Epithelial cell of alveolus of lung (primary cell): ENCODE measurements at places on chromosomes 7 and 10. TPM values are rescaled to one million over a fixed set of nuclear protein-coding genes. Genes with fewer than 3 reads are reported as not detected.

Gene COL28A1
- total RNA-seq: 0.72 TPM in 1 of 2 replicates, not detected in the other

Gene FKBP9
- 198 and 249 TPM in 2 replicates for total RNA-seq

Gene PRLHR
- total RNA-seq: not detected in 2 replicates

Gene DNAH11
- total RNA-seq: 0.48 and 1.2 TPM in 2 replicates

Gene DHX32
- 33.7 and 35.1 TPM in 2 replicates for total RNA-seq

Gene PCDH15
- not detected in 2 replicates for total RNA-seq

Gene FAM24A
- not detected in 2 replicates for total RNA-seq

Gene CELF2
- total RNA-seq: 3.5 and 10.3 TPM in 2 replicates

Gene MALRD1
- 0.08 and 0.65 TPM in 2 replicates for total RNA-seq

Gene LRRC18
- total RNA-seq: not detected in 2 replicates

Gene TMEM225B
- total RNA-seq: 0.39 and 4.2 TPM in 2 replicates

Gene DYDC2
- not detected in 2 replicates for total RNA-seq

Gene TMEM229A
- under 0.01 and 1.4 TPM in 2 replicates for total RNA-seq

Gene LRCH4
- total RNA-seq: 36.5 and 119 TPM in 2 replicates

Gene ZNF33B
- total RNA-seq: 1.7 and 12.9 TPM in 2 replicates

Gene FAM13C
- 1.9 and 13.7 TPM in 2 replicates for total RNA-seq

Gene COL1A2
- 2,043 and 2,173 TPM in 2 replicates for total RNA-seq

Gene PDZD7
- 0.40 and 0.91 TPM in 2 replicates for total RNA-seq

Gene MACC1
- 0.24 and 1.2 TPM in 2 replicates for total RNA-seq

Gene DOCK4
- total RNA-seq: 16.4 and 34.7 TPM in 2 replicates

Gene GLCCI1
- 2.5 and 17.3 TPM in 2 replicates for total RNA-seq

Gene MYOF
- total RNA-seq: 34.6 and 103 TPM in 2 replicates

Gene GIMAP4
- 1.4 TPM in 1 of 2 replicates, not detected in the other for total RNA-seq

Gene NXPH1
- total RNA-seq: not detected in 2 replicates

Gene SPOCK2
- 0.26 and 3.0 TPM in 2 replicates for total RNA-seq

Gene UNC5B
- 9.8 and 35.6 TPM in 2 replicates for total RNA-seq

Gene DGKI
- total RNA-seq: 0.40 and 3.9 TPM in 2 replicates

Gene IL2RA
- not detected in 2 replicates for total RNA-seq

Gene HEPACAM2
- total RNA-seq: not detected in 2 replicates

Gene PRKAR2B
- 7.9 and 47.7 TPM in 2 replicates for total RNA-seq

Gene GRID2IP
- total RNA-seq: 0.08 TPM in 1 of 2 replicates, not detected in the other

Gene CSGALNACT2
- 16.0 and 21.9 TPM in 2 replicates for total RNA-seq

Gene CASD1
- total RNA-seq: 11.2 and 16.1 TPM in 2 replicates

Gene OR13A1
- total RNA-seq: 0.08 TPM in 1 of 2 replicates, not detected in the other

Gene CLDN15
- total RNA-seq: 1.3 and 10.6 TPM in 2 replicates

Gene FGL2
- 0.26 and 1.9 TPM in 2 replicates for total RNA-seq

Gene PRSS58
- not detected in 2 replicates for total RNA-seq

Gene TSPAN15
- total RNA-seq: 1.6 and 4.4 TPM in 2 replicates

Gene NPM3
- 51.5 and 124 TPM in 2 replicates for total RNA-seq

Gene FAM25G
- total RNA-seq: not detected in 2 replicates

Gene HOXA10
- total RNA-seq: not detected in 2 replicates

Gene SPDYE1
- not detected in 2 replicates for total RNA-seq

Gene CPA2
- total RNA-seq: not detected in 2 replicates

Gene NCF1
- total RNA-seq: not detected in 2 replicates

Gene OPALIN
- total RNA-seq: not detected in 2 replicates

Gene C10orf105
- not detected in 2 replicates for total RNA-seq

Gene TSPAN12
- 2.2 and 27.5 TPM in 2 replicates for total RNA-seq

Gene TMEM236
- not detected in 2 replicates for total RNA-seq

Gene ARHGEF5
- total RNA-seq: 1.7 and 3.4 TPM in 2 replicates

Gene ZNF680
- 6.7 and 9.3 TPM in 2 replicates for total RNA-seq

Gene ZNF804B
- total RNA-seq: not detected in 2 replicates

Gene FOXI2
- not detected in 2 replicates for total RNA-seq

Gene ASB10
- total RNA-seq: not detected in 2 replicates

Gene CPN1
- not detected in 2 replicates for total RNA-seq

Gene NPSR1
- not detected in 2 replicates for total RNA-seq

Gene SFTPA2
- total RNA-seq: not detected in 2 replicates

Gene FLNC
- 98.9 and 169 TPM in 2 replicates for total RNA-seq

Gene PTPN20
- total RNA-seq: 0.08 and 0.65 TPM in 2 replicates
